ENCODE measurements at places on chromosomes 13 and 19.

DNA sequence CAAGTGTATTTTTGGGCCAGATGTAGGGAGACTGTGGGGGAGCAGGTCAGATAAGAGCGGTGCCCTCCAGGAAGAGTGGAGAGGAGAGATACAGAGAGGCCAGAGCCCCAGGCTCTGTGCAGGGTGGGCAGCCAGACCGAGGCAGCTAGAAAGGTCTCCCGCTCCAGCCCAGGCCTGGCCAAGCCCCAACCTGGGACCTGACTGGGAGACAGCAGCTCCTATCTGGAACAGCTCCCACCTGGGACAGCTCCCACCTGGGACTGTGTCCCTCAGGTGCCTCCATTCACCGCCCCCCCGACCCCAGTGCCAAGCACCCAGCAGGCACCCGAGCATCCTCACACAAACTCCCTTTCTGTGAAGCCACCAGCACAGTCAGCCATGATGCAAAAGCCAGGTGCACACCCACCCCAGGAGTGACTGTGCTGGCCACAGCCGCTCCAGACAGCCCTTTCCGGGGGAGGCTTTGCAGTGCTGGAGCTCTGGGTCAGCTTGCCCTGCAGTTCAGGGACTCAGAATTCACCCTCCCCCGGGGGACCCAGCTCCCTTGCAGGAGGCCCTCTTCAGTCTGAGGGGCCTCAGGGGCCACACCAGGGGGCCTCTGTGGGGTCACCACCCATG lies 2.1 kb upstream of the GRTP1 start:
- no peak for DNase-seq

GRCh38 chr13:36549126-36549702 lies 116.9 kb downstream of the CCNA1 start:
- DNase-seq: no peak

DNA sequence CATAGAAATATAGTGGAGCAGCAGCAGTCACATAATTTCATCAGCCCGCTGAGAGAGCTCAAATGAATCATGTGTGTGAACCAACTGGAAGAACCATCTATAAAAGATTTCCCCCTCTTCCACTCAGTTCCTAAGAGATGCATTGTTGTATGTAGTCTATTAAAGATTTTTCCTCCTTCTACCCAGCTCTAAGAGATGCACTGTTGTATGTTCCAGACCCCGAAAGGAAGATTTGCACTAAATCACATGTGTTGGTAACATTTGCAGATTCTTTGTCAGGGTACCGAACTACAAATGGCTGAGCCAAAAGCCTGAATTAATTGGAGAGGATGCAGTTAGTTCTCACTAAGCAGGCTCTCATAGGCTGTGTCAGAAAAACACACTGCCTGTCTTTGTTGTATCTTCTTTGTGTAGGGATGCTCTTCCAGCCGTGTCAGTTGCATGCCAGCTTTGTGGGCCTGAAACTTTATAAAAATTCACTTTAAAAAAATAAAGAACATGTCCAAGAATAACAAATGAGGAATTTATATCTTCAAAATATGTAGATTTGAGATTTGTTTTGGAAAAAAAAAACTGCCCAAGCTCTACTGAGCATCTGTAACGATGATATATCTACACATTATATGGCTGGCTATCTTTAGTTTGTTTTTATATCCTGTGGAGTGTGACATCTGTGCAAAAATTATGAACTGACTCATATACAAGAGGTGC lies 223.1 kb downstream of the MZT1 start:
- DNase-seq: no peak

- no peak for DNase-seq
Measured at GRCh38 chr19:3357992-3358688, 8.2 kb upstream of the NFIC start.

GRCh38 chr13:50599927-50600326 lies 243.6 kb downstream of the DLEU7 start:
- DNase-seq: no peak
